HTR-8/SVneo (cell line): ENCODE measurements at places on chromosomes 3 and 15.

DNA sequence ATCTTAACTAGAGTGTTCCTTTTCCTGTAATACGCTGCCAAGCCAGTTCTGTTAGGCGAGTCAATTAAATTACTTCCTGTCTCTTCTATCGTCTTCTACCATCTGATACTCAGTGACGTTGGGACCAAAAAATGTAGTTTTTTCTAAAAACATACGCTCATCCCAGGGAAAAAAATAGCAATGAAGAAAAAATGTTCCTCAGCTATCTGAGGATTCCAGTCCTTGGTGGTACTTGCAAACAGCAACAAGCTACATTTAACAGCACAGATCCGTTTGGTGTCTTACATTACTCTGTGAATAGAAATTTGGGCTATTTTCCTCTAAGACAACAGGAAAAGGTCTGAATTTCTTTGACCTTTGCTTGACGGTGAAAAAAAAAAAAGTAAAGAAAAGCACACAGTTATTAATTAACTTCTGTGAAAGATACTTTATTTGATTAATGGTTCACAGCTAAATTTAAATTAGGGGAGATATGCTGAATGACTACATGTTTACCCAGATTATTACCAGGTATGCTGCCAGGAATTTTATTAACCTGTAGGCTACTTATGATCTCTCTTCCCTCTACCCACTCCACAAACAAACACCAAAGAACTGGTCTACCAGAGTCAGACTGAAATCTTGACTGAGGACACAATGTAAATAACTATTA, 254.4 kb upstream of the ZPLD1 start:
- peak; percentile 61 for DNase-seq

GRCh38 chr3:119831941-119832371, 50.1 kb downstream of the NR1I2 start:
- DNase-seq, result no peak

DNA sequence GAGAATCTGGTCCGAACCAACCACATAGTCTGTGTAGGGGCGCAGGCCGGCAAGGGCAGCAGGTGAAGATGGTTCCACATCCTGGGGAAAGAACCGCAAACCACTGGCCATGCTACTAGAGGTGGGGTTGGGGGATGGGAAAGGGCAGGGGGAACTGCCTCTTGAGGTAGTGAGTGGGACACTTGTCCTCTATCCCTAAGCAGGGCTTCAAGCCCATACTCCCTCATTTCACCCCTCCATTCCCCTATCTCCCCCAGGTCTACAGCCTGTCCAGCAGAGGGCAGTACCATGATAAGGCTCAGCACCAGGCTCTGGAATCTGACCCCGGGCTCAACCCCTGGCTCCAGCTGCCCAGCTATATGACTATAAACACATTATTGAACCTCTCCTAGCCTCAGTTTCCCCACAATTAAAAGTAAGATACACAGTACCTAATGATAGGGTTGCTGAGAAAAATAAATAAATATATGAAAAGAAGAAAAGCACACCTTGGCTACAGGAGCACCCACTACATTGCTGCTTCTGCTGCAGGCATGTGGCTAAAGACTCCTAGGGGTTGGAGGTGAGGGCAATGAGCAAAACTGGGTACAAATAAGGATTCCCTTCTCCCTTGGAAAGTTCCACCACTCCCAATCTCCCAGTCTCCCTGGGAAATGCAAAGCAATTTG, 6.3 kb downstream of the GORASP1 start:
- DNase-seq, result peak; percentile 61

DNA sequence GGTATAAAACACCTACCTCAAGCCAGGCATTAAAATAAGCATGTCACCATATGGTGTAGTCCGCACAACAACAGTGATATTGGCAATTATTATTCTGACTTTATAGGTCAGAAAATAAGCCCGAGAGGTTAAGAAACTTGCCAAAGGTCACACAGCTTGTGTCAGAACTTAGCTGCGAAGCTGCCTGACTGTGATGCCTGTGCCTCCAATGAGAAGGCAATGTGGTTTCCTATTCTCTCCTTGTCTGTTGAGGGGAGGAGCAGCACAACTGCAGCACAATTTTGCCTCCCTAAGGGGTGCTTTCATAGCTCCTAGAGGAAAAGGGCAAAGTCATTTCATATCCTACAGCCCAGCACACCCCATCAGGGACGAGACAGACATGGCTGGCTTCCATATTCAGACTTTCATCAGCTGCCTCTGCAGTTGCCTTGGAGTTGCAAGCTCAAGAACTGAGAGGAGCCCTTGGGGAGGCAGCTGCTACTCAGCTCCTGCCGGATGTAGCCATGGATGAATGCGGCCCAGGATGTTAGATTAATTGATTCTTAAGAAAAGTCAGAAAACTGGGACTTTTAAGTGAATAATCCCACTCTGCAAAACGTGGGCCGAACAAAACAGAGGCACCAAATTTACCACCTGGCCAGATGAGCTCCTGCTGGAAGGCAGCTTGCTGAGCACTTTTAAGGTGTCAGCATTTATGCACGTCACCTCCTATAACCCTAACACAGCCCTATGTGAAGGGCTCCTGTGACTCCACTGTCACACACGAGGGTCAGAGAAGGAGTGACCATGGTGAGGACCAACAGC, 38.5 kb downstream of the MYO5C start:
- DNase-seq, result no peak

DNA sequence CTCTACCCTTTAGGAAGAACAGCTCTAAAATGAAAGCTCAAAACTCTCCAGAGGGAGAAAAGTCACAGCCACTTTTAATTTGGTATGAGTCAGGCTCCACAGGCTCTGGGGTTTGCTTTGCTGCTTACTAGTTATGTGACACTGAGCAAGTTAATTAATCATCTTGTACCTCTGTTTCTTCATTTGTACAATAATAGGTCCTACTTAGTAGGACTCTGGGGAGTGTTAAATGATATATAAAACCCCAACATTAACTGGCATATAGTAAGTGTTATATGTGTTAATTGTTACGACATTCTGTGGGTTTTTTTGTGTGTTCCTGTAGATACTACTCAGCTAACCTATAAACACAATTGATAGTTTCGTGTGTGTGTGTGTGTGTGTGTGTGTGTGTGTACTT, 6.6 kb downstream of the ACKR2 start:
- DNase-seq, result no peak

GRCh38 chr15:66293419-66294156, at the start of gene DIS3L:
DIS3L (plus strand) TSS chr15:66293568; CDS start chr15:66293597, 29 bp downstream.
- DNase-seq, result peak; percentile 53

DNA sequence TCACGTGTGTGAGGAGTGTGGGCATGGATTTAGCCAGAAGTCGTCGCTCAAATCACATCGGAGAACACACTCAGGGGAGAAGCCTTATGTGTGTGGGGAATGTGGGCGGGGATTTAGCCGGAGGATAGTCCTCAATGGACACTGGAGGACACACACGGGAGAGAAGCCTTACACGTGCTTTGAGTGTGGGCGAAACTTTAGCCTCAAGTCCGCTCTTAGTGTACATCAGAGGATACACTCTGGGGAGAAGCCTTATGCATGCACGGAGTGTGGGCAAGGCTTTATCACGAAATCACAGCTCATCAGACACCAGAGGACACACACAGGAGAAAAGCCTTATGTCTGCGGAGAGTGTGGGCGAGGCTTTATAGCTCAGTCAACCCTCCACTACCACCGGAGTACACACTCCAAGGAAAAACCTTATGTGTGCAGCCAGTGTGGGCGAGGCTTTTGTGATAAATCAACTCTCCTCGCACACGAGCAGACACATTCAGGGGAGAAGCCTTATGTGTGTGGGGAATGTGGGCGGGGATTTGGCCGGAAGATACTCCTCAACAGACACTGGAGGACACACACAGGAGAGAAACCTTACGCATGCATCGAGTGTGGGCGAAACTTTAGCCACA, 28.1 kb downstream of the ZNF589 start:
- DNase-seq, result no peak

GRCh38 chr15:100029868-100030479, 296.7 kb upstream of the LYSMD4 start:
- DNase-seq, result no peak

- no peak for DNase-seq
These were observed 15.4 kb downstream of the CDV3 start for GRCh38 chr3:133588784-133589465.

DNA sequence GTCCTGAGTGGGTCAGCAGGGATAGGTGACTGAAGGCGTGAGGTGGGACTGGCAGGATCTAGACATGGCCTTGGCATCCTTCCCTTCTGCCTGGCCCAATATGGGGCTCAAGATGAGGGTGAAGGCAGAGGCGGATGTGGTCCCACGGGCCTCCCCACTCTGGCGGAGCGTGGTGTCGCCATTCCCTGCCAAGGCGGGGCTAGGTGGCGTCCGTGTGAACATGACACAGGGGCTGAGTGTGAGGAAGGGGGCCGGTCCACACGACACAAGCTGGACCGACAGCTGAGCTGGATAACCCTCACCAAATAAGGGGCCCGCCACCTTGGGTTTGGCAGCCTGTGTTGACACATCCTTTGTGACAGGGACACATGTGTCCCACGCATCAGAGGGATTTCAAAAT, 43.1 kb downstream of the ZNF710 start:
- no peak for DNase-seq

DNA sequence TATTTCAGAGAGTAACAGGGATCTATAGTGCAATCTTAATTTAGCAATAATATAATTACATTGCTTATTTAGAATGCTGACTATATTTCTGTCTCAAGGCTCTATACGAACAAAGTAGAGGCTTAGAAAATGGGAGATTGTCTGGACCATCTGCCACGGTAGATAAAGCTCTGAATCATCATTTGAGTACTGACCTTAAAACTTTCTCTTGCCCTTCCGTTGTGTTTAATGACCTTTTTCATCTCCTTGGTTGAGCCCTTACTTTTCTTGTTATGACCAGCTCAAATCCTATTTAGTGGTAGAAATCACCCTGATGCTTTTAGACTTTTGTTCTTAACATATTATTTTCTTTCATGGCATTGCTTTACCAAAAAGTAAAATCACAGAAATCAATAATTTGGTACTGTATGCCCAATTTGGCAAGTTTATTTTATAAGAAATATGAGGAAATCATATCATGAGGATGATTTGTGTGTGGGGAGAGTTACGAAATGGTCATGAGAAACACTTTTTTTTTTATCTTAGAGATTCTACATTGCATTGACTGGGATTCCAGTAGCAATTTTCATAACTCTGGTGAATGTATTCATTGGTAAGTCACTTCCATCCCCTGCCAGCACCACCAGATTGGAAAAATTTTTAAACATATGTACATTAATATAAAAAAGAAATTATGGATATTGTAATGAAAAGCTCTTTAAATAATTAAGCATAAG, 11.0 kb downstream of the NDUFB5 start:
- DNase-seq, result no peak

DNA sequence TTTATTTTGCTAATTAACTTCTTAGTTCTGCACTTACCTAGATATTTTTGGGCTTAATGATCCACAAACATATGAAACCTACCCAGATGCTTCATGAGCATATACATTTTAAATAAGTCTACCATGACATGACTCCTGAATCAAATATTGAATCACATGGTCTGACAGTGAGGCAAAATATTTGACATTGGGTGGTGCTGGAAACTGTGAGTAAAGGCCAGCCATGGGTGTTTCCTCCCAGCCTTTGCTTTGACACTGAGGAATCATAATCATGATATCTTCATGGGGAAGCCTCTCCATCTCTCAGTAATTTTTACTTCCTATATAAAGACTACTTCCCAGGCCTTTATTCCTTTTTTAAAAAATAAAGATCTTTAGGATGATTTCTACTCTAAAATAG, 22.8 kb upstream of the SSR3 start:
- no peak for DNase-seq

- no peak for DNase-seq
These were observed 21.4 kb downstream of the SECISBP2L start for GRCh38 chr15:49024840-49025239.

DNA sequence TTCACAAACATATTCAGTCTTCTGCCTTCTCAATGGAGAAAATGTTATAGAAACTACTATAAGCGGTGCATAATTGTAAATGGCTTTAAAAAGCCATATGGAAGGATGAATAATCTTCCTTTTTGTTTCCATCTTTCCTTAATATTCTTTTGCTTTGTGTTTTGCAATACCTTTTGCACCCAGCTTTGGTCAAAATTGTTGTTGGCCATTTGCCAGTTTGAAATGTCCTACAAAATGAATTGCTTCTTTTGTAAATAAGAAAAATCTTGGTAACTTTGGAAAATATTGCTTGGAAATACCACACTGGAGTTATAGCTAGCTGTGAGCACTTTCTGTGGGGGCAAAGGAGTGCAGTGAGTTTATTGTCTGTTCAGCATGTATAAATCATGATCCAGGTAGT, 93.5 kb upstream of the NR2F2 start:
- DNase-seq, result no peak

DNA sequence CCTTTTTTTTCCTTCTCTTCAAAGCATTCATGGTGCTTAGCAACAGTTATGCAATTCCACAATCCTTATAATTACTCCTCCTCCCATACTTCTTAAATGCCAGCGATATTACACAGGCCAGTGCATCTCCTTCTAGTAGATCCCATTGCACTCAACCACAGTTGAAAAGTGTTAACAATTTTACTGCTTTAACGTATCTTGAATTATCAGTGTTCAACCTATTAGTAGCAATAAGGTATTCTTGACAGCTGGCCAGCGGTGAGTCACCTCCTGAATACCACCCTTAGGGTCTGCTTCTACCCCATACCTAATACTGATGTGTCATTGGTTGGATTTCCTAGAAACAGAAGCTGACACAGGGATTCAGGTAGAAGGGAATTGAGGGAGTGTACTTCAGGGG, 24.0 kb upstream of the TEX9 start:
- no peak for DNase-seq

DNA sequence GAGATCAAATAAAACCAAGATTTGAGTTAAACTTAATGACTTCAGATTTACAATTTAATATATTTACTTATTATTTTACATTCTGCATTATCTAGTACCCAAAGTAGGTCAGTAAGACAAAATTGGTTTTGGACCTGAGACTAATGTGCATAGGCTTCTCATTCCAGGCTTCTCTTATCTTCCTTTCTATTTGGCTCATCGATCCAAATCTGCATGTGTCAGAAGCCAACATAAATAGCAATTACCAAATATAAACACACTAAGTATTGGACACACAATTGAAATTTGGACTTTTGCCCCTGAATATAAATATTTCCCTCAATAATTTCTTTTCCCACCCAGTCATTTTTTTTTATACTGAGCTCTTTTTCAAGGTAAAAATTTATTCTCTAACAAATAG, 290.6 kb upstream of the ARHGEF26 start:
- no peak for DNase-seq

GRCh38 chr3:130834476-130834875, 59.4 kb upstream of the ATP2C1 start:
- no peak for DNase-seq

DNA sequence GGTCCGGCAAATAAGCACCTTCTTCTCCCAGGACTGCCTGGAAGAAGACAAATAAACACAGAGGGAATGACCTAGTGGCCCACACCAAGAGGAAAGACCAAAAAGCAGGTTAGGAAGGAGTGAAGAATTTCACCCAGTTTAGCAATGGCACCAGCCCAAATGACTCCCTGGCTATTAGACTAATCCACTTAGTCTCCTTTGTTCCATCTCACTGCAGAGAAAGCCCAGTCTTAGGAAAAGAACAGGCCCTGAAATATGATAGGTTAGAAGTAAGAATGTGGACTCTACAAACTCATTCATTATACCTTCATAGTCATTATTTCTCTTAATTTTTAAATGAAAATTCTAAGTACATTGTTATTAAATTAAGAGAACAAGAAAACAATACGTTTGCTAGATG, 23.2 kb downstream of the SERPINI2 start:
- no peak for DNase-seq

- DNase-seq, result no peak
These were observed 49.2 kb downstream of the CYFIP1 start for GRCh38 chr15:22930782-22931484.
